ENCODE measurements at places on chromosomes 1 and 21.

GRCh38 chr1:205147191-205147835 lies 25.5 kb upstream of the RBBP5 start:
- DNase-seq, result no peak

- no peak for DNase-seq
Observed at GRCh38 chr1:206674745-206675175, 9.9 kb upstream of the MAPKAPK2 start.

GRCh38 chr1:200153277-200154055 lies 126.0 kb downstream of the NR5A2 start:
- no peak for DNase-seq

DNA sequence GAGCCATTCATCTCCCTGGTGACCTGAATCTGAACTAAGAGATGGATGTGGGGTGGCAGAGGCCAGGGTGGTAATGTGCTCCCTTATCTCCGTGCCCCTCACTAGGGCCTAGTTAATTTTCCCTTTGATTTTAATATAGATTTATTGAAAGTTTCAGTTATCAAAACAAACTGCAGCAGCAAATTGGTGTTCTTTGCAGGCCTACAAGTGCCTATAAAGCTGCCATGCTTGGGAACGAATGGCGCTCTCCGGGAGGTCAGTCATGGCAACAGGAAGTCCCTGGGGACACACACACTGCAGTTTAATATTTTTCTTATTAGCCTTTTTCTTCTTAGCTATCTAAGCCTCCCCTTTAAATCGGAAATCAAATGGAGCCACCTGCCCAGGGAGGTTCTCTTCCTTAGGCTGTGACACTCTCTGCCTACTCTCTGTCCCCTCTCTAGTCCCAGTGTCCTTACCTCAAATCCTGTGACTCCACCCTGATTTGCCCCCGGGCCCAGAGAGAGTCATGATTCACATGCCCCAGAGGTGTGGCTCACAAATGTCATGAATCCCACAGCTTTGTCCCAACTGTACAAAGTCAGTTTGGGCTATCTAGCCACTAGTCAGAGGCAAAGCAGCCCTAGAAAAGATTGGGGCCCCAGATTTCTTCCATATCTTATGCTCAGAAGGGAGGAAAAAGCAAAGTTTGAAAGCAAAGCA lies 4.3 kb upstream of the ERI3 start:
- DNase-seq, result no peak

- DNase-seq, result no peak
Observed at GRCh38 chr21:29406385-29406784, 107.7 kb downstream of the BACH1 start.

Data from SIG-M5 (cell line).